SJSA1 (cell line): ENCODE measurements at places on chromosomes 11 and 22.

- H3K27ac ChIP-seq = no peak within 1 kb of the TSS
- H3K27me3 ChIP-seq = peaks cover 97% of the 10 kb centered on the region
- no peak for DNase-seq
- H3K4me3 ChIP-seq = no peak within 1 kb of the TSS
Observed at GRCh38 chr11:69775163-69775755, at the start of gene FGF4. FGF4 (minus strand) TSS chr11:69775341; CDS start chr11:69775084, 257 bp downstream.

- no peaks in the 10 kb centered on the region for H3K27me3 ChIP-seq
- no peaks in the 10 kb centered on the region for H3K36me3 ChIP-seq
- H3K4me3 ChIP-seq = no peak overlapping the region
- H3K4me1 ChIP-seq = no peaks in the 10 kb centered on the region
- H3K27ac ChIP-seq = no peak overlapping the region
Observed at GRCh38 chr11:132349811-132350733, 979.7 kb downstream of the NTM start.

DNA sequence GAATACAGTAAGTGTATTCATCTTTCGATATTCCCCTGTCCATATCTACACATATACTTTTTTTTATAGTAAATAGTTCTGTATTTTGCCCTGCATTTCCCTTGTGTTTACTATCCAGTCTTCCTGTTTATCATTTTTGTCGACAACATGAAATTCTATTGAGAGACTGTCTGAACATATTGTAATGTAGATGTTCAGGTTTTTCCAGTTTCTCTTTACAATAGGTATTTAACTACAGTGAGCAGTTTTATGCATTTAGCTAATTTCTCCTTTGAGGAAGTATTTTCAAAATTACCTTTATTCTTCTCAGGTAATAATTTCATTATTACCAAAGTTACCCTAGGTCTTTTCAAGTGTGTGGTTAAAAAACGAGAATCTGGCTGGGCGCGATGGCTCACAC, 16.7 kb downstream of the PIK3IP1 start:
- H3K36me3 ChIP-seq = peaks cover 62% of the 10 kb centered on the region
- H3K27me3 ChIP-seq = no peaks in the 10 kb centered on the region
- H3K27ac ChIP-seq = no peak overlapping the region
- H3K4me1 ChIP-seq = no peaks in the 10 kb centered on the region
- no peak for DNase-seq
- no peak overlapping the region for H3K4me3 ChIP-seq

GRCh38 chr11:66976925-66977324, 1.8 kb downstream of the C11orf86 start:
- H3K36me3 ChIP-seq = no peaks in the 10 kb centered on the region
- DNase-seq = no peak
- no peaks in the 10 kb centered on the region for H3K27me3 ChIP-seq

DNA sequence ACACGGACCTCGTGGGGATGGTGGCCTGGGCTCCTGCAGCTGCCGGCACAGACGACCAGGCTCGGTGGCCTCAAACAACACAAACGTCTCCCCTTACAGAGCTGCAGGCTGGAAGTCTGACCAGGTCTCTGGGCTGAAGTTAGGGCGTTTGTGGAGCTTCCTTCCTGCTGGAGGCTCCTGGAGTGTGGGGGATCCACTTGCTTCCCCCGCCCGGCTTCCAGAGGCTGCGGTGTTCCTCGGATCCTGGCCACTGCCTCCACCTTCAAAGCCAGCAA, 313.5 kb downstream of the CTTN start:
- no peak for DNase-seq
- no peak overlapping the region for H3K4me3 ChIP-seq
- H3K27ac ChIP-seq = no peak overlapping the region
- H3K4me1 ChIP-seq = peaks cover 5% of the 10 kb centered on the region
- no peaks in the 10 kb centered on the region for H3K27me3 ChIP-seq

DNA sequence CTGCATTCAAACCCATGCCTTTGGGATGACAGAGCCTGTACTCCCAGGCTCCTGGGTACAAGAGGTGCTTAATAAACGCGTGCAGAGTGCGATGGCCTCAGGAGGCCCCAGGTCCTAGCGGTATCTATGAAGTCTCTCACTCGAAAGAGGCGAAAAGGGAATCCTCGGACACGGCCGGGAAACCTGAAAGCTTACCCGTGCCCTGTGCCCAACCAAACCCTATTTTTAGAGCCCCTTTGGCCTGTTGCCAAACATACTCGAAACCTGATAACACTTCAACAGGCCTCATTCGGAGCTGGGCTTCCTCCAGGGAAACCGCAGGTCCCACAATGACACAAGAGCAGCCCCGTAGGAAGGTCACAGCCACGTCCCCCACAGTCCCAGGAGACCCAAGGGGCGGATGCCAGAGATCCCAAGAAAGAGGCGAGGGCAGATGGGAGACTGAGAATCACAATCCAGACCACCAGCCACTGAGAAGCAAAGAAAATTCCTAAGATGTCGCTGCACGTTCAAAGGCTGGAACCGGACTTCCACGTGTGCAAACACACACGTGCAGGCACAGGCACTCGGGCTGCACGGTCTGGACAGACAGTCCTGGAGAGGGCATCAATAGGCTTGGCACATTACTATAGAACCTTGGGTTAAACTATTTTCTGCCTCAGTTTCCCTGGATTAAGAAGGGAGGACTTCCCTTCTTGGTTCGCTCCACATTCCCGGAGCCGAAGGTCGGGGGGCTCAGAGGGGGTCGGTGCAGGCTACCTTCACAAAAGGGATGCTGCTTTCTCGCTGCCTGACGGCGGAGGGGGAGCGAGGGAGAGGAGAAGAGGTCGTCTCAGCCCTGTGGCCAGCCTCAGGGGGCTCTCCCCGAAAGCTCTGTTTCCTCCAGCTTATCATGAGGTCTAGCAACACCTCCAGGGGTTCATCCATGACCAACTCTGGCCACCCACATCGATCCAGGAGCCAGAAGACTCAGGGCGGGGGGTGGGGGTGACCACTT, 8.2 kb downstream of the PDGFB start:
- H3K4me3 ChIP-seq = no peak overlapping the region
- peaks cover 23% of the 10 kb centered on the region for H3K4me1 ChIP-seq
- H3K36me3 ChIP-seq = no peaks in the 10 kb centered on the region
- no peak overlapping the region for H3K27ac ChIP-seq

- H3K4me1 ChIP-seq = no peaks in the 10 kb centered on the region
- no peaks in the 10 kb centered on the region for H3K36me3 ChIP-seq
- H3K27ac ChIP-seq = no peak overlapping the region
- no peaks in the 10 kb centered on the region for H3K27me3 ChIP-seq
- DNase-seq = no peak
Observed at GRCh38 chr22:30994960-30995359, 25.9 kb downstream of the TUG1 start.

DNA sequence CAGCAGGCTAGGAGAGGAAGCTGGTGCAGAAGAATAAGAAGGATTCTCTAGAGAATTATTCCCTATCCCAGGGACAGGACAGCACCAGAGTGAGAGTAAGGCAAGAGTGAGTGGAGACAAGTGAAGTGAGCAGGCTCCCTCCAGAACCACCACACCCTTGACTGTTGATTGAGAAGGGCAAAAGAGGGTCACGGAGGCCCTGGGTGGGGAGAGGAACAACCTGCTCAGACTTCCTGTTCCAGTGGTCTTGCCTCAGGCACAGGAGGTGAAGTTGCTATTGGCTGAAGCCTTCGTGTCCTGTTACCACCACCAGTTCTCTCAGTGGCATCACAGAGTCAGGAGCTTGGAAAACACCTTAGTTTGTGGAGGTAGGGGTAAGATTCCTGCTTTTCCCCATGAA, 51.7 kb upstream of the CCDC89 start:
- H3K4me3 ChIP-seq = no peak overlapping the region
- no peaks in the 10 kb centered on the region for H3K27me3 ChIP-seq
- H3K27ac ChIP-seq = no peak overlapping the region
- no peaks in the 10 kb centered on the region for H3K4me1 ChIP-seq
- no peak for DNase-seq
